ENCODE measurements at places on chromosomes 5 and 9.

DNA sequence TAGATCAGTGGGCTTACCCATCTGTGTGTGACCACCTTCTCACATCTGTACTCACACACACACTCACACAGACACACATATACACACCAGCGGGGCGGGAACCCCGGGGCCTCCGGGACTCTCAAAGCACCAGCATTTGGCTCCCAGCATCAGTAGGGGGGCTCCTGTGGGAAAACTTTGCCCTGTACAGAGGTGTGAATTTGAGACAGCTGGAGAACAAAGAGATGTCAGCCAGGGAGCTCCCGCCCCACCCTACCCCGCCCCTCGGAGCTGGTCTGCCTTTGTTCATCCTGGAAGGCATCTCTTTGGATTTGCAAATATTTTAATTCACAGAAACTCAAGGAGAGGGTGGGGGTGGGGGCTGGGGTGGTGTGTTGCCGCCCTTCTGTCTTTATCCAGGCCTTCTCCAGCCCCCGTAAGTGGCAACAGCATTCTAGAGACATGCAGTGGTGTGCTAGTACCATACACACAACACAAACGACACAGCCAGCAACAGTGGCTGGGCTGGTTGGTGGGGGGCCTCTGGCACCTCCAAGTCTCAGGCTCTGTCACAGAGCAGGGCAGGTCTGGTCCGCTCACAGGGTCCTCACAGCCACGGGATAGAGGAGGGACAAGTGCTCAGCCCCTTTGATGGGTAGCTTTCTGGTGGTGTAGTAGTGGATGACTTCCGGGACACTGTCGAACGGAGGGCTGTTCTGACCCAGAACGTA lies 15.5 kb upstream of the SLC25A51 start:
- no peak for DNase-seq

- no peak for DNase-seq
Measured at GRCh38 chr5:115661101-115661500, 35.3 kb upstream of the TMED7 start.

DNA sequence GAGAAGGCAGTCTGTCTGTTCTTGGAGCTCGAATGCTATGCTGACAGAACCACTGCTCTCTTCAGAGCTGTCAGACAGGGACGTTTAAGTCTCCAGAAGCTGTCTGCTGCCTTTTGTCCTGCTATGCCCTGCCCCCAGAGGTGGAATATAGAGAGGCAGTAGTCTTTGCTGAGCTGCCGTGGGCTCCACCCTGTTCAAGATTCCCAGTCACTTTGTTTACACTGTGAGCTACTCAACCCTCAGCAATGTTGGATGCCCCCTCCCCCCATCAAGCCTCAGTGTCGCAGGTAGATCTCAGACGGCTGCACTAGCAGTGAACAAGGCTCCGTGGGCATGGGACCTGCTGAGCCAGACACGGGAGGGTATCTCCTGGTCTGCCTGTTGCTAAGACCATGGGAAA lies 344.2 kb downstream of the TMEM161B start:
- DNase-seq = no peak

DNA sequence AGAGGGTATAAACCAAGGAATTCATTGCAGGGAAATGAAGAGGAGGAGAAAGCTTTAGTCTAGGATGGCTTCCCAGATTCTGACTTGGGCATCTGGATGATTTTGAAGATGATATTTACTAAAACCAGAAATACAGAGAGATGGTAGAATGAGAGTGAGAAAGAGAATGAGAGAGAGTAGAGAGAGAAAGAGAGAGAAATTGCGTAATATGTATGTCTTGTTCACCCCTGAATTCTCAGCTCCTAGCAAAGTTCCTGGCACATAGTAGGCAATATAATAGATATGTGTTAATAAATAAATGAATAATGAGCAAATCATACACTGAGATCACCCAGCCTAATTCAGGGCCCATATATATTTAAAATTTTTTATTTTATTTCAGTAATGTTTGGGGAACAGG lies 1089.5 kb upstream of the DMAC1 start:
- DNase-seq = no peak

DNA sequence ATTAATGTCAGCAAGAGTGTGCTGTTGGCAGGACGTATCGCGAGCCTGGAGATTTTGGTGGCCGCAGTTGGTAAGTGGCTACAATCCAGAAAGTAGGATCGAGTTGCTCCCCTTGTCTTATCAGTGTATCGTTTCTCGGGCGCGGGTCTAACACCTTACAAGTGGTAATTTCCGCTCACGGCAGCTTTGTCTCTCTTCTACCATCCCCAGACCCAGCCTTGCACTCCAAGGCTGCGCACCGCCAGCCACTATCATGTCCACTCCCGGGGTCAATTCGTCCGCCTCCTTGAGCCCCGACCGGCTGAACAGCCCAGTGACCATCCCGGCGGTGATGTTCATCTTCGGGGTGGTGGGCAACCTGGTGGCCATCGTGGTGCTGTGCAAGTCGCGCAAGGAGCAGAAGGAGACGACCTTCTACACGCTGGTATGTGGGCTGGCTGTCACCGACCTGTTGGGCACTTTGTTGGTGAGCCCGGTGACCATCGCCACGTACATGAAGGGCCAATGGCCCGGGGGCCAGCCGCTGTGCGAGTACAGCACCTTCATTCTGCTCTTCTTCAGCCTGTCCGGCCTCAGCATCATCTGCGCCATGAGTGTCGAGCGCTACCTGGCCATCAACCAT lies 1.1 kb downstream of the PTGER4 start:
- DNase-seq = no peak

GRCh38 chr9:131260751-131261452 lies 15.4 kb downstream of the FAM78A start:
- DNase-seq = no peak

DNA sequence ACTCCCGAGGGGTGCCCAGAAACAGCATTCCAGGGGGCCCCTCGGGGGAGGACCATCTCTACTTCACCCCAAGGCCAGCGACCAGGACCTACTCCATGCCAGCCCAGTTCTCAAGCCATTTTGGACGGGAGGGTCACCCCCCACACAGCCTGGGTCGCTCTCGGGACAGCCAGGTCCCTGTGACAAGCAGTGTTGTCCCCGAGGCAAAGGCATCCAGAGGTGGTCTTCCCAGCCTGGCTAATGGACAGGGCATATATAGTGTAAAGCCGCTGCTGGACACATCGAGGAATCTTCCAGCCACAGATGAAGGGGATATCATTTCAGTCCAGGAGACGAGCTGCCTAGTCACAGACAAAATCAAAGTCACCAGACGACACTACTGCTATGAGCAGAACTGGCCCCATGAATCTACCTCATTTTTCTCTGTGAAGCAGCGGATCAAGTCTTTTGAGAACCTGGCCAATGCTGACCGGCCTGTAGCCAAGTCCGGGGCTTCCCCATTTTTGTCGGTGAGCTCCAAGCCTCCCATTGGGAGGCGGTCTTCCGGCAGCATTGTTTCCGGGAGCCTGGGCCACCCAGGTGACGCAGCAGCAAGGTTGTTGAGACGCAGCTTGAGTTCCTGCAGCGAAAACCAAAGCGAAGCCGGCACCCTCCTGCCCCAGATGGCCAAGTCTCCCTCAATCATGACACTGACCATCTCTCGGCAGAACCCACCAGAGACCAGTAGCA lies 83.9 kb downstream of the GOLPH3 start:
- no peak for DNase-seq

DNA sequence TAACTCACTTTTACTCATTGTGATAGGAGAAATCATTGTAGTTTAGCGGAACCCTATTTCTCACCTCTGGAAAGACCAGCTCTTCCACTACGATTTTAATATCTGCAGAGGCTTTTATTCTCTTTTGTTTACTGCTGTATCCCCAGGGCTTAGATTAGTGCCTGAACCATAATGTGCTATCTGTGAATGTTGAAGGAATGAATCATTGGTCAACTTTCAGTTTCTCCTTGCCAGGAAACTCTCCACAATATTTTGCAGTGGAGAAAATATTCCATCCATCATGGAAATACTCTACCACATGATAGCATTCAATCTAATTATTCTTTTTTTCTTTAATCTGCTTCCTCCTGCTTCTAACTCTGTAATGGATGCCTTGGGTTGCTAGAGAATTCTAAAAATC lies 263.5 kb upstream of the PTPRD start:
- no peak for DNase-seq

DNA sequence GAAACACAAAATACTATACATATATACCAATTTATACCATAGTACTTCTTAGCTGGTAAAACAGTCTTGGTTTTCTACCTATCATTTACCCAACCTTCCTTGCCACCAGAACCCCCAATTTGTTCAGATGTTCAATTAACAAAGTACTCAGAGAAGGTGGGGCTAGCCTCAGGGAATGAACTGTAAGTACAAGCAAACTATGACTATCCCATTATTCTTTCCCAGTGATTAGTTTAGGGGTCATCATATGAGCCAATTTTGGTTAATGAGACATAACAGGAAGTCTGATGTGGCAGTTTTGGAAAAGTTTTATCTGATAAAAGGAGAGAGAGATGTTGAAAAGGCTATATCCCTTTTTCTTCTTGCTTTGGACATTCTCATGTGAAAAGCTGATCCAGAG lies 125.8 kb downstream of the DTWD2 start:
- no peak for DNase-seq

DNA sequence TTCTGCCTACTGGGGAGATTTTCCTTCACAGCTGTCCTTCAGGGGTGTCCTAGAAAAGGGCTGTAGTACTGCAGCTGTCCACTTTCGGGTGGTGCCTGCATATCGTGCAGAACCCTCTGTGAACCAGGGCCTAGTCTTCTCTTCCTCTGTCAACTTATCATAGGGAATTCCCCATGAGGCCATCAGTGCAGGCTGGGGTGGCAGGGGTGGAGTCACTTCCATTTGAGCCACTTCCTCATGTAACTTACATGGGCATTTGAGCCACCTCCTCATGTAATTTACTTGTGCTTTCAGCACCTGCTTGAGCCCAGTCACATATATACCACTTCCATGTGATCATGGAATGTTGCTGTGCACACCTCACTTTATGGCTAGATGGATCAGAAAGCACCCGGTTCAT lies 742.0 kb upstream of the RGMB start:
- no peak for DNase-seq

GRCh38 chr9:83456226-83456625 lies 82.0 kb downstream of the FRMD3 start:
- no peak for DNase-seq

GRCh38 chr5:59275510-59276324 lies 617.8 kb downstream of the PDE4D start:
- DNase-seq = no peak

DNA sequence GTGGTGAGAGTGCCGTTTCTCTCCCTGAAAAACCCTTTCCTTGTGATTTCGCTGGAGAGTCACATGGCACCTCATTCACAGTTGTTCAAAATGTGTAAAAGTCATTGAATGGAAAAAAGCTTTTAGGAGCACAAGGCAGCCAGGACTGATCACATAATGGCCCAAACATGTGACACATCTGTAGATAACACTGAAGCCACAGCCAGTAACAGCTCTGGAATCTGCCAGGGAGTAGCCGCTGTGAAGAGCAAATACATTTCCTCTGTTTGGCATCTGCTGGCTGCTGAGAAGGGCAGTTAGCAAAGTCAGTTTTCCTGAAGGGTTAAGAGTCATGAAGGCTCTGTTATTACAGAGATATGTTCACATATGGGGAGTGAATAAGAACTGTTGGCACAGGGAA lies 271.8 kb downstream of the NNT start:
- no peak for DNase-seq

DNA sequence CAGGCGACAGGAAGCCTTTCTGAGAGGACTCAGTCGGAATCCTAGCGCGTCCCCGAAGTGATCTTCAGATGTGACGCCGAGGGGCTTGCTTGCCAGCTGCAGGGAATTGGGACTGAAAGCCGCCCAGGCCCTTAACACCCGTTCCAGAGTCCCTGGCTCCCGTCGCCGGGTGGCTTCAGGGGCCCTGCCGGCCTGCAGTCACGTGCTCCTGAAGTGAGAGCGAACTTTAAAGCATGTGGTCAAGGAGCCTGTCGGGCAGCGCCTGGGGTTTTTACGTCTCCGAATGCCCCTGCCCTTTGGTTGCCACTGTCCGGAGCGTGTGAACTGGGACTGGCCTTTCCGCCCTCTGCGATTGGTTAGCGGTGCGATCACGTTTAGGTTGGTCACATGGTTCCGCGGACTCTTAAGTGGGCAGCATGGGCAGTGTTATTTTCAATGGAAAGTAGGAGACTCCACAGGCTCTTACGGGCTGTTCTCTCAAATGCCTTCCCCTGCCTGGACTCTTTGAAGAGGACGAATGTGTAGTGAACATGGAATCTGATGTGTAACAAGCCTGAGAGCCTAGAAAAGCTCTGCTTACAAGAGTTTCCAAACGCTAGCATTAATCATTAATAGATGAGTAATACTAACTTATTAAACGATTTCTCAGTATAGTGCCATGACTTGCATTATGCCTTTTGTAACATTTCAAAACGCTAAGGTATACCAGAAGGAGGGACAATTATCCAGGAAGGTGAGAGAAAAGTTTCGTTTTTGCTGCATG lies 1.9 kb downstream of the VLDLR start:
- no peak for DNase-seq

DNA sequence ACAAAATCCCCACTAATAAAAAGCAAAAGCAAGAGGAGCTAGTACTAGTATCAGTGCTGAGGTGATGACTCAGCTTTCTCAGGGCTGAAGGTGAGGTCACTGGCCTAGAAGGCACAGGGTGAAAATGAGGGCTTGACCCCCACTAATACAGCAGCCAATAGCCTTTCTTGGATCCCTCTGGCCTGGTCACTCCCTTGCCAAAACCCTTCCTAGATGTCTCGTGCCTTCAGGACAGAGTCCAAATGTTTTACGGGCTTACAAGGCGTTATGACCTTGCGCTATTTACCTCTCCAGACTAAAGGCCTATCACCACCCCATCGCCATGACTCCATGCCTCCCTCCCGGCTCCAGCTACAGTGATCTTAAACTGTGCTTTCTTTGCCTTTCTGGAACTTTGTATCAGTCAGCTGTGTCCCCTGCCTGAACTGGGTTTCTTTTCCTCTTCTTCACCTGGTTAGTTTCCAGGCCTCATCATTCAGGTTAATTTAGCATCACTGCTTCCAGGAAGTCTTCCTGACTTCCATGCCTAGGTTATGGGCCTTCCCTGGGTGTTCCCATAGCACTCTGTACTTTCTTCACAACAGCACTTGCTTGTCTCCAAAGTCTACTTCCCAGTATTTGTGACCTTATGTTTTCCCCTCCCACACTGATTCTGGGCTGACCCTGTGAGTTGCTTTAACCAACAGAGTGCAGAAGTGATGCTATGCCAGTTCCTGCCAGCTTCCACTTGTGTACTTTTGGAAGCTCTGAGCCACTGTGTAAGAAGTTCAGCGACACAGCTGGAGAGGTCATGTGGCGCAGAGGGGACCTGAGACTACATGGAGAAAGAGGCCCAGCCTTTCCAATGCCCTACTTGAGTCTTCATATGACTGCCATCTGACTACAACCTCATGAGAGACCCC lies 4.2 kb upstream of the DELE1 start:
- no peak for DNase-seq

DNA sequence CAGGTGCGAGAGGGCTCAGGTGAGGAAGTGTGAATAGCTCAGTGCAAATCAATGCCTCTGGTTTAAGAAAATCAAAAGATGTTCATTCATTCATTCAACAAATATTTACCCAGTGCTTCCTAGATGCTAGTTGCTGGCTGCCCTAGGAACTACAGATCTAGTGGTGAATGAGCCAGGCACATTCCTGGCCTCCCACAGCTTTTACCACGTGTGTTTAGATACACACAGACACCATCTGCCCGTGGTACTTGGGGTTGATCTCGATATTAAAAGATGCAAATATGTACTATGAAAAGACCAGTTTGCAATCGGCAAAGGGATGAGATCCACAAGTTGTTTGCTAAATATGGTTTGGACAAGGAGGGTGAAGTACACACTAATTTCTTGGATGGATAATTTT lies 78.2 kb downstream of the GTF3C4 start:
- peak; percentile 16 for DNase-seq

GRCh38 chr9:134123764-134124128 lies 12.1 kb upstream of the WDR5 start:
- DNase-seq = no peak

All from NCI-H1694 (cell line).